Effector memory CD8-positive, alpha-beta T cell (primary cell): ENCODE measurements at places on chromosomes 7 and 10.

GRCh38 chr10:88207121-88207546 lies 343.7 kb downstream of the PTEN start:
- no peak for DNase-seq

- no peak for DNase-seq
These were observed 118.1 kb downstream of the SRI start for GRCh38 chr7:88101769-88102168.

DNA sequence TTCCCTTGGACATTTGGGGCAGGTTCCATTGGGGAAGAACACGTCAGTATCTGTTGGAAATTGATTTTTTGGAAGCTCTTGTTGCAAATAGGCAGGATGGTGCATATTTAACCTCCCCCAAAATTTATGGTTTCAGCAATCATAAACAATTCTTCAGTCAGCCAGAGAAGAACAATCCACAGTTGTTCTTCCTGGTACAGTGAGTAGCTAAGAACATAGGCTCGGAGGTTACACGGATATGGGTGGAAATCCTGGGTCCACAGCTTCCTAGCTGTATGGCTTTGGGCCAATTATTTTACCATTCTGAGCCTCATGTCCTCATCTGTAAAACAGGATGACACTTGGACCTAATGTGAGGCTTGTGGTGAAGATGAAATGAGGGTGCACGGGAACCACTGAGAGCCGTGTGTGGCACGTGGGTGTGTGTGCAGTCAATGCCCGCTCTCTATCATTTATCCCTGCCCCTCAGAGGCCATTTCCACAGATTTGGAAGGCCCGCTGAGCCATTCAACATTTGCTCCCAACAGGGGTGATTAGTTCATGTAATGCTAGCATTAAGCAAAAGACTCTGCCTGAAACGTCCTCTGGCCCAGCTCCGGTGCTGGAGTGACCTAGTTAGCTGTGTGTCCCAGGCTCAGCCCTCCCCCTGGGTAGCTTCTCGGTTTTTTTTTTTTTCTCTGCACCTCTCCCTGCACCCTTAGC lies 9.7 kb downstream of the CAMK1D start:
- no peak for DNase-seq

GRCh38 chr7:108030516-108030915 lies 27.6 kb upstream of the LAMB1 start:
- no peak for DNase-seq

- no peak for DNase-seq
These were observed 53.3 kb upstream of the ANLN start for GRCh38 chr7:36336390-36336789.

- no peak for DNase-seq
These were observed 19.6 kb downstream of the PCLO start for GRCh38 chr7:83143107-83143506.

GRCh38 chr7:102004229-102004628 lies 186.8 kb downstream of the CUX1 start:
- DNase-seq: no peak

DNA sequence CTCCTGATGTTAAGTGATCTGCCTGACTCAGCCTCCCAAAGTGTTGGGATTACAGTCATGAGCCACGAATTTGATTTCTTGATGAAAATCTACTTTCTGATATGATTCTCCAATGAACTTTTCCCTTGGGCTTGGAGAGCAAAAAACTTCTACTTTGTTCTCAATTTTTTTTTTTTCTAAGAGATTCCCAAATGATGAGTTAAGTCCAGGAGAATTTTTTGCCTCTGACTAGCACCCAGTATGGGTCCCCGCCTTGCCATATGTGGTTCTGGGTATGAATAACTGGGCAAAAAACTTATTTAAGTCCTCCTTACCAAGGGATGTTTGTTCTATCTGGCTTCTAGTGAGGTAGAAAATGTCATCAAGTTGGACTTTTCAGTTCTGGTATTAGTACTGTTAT lies 147.9 kb upstream of the LYZL1 start:
- no peak for DNase-seq

GRCh38 chr7:96686305-96686704 lies 23.3 kb downstream of the SEM1 start:
- no peak for DNase-seq

DNA sequence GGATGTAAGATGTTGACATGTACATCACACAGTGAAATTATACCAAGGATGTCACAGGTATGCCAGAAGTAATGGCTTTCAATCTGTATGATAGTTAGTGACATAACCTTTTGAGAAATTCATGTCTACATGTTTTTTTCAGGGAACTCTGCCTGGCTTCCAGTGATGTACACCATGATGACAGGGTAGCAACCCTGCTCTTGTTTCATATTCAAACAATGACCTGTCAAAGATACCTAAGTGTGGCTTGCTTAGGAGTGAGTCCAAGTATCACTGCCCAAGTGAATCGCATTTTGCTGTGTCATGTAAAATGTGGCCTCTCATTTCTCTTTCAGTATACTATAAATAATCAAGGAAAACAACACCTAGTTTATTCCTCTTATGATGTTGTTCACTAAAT lies 205.8 kb upstream of the DKK1 start:
- DNase-seq: no peak

DNA sequence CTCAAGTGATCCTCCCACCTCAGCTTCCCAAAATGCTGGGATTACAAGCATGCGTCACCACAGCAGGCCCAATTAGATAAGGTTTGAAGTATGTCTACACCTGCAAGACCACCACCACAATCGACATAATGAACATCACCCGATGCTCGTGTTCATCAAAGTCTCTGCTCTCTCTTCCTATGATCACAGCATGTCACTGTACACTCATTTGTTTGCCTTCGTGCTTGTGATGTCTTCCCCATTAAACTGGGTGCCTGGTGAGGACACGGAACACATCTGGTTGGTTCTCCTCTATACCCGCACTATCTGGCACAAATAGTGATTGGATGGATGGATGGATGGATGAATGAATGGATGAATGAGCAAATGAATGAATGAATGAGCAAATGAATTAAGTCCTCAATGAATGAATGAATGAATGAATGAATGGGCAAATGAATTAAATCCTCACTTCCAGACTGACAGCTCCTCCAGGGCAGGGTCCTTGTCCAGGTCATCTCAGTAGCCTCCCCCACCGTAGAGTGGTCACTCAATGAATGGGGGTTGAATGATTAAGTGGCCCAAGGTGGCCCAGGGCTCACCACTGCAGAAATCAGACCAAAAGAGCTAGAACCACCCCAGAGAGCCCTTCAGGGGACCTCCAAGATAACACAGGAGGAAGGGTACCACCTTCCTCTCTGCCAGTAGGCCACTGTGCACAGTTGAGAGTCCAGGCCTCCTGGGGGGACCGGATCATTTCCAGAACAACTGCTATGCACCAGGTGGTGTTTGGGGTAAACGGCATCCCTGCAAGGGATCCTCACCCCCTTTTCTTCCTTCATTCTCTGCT lies 101.9 kb upstream of the TNRC18 start:
- no peak for DNase-seq

DNA sequence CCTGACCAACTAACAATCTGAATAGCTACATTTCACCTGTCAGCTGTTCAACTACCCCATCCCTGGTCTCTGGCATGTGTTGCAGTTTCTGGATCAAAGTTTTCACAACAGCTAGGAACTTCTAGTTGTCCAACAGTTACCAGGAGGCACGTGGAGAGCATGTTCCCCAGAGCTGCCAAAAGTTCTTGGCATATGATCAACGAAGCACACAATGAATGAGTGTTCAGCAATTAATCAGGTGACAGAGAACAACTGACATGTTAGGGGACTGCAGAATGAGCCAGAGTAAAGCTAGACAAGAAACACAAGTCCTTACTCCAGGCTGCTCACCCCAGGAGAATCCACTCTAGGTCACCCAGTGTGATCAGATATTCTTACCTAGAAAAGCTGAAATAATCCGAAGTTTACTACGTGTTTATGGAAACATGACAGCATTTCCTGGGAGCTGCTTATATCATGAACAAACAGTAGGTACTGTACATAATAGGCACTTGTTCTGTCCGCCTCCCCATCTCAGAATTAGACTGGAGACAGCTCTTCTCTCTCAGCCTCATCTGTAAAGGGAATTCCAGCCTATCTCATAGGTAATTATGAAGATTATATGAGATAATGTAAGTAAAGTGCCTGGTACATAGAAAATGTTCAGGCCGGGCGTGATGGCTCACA lies 50.6 kb downstream of the ZNF438 start:
- no peak for DNase-seq
